ENCODE measurements at places on chromosomes 7 and 10.

DNA sequence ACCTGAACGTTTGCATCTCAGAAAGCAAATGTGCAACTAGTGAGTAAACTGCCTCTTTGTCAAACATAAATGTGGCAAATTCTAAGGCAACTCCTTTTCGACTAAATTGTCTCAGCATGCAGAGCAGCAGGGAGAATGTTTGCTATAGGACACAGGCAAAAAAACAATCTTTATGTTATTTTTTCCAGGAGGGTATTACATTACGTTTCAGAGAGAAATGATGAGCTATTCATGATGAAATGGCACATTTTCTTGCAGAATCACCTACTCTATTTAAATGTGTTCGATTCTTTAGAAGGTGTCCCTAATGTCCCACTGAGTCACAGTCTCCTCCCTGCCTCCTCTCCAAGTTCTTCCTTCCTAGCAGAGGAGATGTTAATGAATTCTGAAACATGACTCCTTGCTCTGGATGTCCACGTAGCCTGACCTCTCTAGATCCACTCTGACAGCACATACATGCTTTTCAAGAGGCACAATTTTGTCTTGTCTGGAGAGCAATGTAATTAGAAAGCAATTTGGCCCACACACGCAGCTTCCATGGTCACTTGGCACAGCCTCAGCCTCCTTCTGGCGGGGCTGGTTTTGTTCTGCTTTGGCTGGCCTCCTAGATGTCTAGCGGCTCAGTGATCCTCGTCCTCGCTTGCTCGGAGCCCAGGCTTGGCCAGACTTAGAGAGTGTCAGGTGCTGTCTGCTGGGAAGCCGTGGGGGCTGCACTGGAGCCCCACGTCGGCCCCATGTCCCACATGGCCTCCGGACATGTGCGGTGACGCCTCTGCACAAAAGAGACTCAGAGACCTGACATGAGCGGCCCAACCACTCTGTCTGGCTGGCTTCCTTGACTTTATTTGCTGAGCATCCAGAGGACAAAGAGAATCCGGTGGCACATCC lies 125.7 kb upstream of the ZNF438 start:
- no peak for DNase-seq

- DNase-seq: no peak
Measured at GRCh38 chr10:51386248-51386885, 312.1 kb downstream of the PRKG1 start.

DNA sequence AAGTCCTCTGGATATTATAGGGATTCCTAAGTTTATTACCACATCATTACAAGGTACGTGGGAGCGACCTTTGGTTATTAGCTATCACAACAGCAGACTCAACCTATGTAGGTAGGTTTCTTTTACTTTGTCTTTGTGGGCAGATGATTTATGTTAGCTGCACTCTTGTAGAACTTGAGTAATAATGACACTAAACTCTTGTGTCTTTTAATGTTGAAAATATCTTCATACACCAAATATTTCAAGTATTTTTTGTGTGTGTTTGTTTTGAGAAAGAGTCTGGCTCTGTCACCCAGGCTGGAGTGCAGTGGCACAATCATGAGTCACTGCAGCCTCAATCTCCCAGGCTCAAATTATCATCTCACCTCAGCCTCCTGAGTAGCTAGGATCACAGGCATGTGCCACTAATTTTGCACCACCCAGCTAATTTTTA lies 19.2 kb upstream of the SUPV3L1 start:
- no peak for DNase-seq

DNA sequence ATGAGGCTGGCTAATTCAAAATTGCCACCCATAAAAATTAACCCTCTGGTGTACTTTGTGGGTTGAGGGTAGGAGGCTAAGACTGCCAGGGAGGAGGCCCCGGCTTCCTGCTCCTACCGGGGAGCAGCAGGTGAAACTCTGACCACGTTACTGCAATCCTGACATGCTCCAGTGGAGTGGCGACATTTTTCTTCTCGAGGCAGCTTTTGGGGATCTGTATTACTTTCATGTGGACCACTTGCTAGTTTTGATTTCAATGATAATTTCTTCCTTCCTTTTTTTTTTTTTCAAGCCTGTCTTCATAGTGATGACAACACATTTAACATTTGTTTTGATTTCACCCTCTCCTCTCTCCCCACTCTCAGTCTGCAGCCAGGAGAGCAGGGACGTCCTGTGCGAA lies 14.6 kb downstream of the GATA3 start:
- no peak for DNase-seq

DNA sequence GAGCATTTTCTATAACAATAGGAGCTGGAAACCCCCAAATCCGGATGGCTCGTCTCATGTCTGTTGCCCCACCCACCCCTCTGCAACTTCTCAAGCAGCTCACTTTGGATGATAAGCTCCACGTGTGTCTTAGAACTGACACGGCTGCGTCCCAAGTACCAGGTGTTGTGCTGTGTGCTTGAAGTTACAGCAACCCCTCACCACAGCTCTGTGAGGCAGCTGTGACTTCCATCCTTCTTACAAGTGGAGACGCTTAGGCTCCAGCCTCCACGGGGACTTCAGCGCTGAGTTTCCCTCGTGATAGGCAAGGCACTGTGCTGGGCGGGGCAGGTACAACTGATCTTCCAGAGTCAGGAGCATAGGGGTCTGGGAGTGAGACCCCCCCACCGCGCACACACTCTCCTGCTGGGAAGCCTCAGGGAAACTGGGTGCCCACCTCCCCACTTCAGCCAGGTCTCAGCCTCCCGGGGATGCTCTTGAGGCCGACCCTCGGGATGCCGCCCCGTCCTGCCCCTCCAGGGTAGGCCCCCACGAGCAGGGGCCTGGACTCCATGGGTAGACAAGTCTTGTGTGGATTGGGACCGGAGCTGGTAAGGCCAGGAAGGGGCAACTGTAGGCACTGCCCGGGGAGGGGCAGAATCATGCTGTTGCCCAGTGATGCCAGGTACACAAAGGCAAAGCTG lies 31.4 kb downstream of the EN2 start:
- DNase-seq: no peak

DNA sequence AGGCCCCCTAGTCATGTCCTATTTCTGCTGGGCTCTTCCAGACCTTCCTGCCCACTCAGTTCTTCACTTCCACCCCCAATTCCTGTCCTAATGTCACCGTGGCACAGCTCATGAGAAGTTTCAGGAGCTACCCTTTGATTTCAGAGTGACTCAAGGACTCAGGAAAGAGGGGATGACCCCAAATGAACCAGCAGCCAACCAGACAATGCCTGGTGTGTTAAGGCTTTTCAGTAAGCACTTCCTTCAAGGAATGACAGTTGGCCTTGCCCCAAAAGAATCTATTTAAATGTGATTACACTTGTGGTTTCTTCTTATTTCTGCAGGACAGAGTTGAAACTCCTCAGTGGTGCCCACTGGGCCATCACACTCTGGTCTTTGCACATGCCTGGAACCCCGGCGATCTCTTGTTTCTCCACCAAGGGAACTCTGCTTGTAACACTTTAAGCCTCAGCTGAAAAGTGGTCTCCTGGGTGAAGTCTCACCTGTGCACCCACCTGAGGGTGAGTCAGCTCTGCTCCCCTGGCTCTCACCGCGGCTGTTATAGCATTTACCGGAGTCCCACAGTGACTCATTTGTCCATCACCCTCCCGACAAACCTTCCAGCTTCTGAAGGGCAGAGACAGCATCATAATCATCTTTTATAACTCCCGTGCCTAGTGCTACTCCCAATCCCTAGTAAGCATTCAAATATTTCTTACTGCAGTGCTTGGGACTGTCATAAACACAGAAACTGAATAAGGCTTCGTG lies 123.0 kb upstream of the SVIL start:
- DNase-seq: no peak
